ENCODE measurements at places on chromosomes 1 and 21.

DNA sequence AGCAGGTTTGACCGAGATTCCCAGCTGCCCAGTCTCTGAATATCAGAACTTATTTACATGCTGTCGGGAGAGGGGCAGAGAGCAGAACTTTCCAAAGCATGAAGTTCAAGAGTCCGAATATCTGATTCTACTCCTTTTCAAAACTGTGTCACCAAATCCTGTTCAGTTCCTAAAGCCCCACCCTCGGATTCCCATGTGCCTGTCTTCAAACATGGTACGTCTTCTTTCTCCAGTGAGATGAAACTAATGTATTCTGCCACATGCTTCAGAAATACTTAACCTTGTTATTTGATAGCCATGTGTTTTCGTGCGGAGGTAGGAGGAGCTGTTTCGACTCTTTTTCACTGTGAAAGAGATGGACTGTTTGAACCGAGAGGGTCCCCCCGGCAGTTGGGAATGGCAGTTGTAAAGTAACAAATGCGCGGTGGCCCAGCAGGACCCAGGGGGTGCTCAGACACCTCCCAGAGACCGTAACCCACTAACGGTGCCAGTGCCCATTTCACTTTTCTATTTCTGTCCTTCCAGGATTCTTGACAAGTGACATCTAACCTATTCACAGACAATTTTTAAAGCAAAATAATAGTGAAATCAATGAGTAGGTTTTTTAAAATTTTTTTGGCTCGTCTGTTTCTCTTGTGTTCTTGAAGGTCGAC, 67.2 kb downstream of the ZBTB18 start:
- peak; percentile 68 for DNase-seq

- DNase-seq = no peak
Observed at GRCh38 chr1:179929955-179930798, 24.4 kb upstream of the CEP350 start.

GRCh38 chr1:234862944-234863515, 253.1 kb upstream of the IRF2BP2 start:
- peak; percentile 92 for DNase-seq

DNA sequence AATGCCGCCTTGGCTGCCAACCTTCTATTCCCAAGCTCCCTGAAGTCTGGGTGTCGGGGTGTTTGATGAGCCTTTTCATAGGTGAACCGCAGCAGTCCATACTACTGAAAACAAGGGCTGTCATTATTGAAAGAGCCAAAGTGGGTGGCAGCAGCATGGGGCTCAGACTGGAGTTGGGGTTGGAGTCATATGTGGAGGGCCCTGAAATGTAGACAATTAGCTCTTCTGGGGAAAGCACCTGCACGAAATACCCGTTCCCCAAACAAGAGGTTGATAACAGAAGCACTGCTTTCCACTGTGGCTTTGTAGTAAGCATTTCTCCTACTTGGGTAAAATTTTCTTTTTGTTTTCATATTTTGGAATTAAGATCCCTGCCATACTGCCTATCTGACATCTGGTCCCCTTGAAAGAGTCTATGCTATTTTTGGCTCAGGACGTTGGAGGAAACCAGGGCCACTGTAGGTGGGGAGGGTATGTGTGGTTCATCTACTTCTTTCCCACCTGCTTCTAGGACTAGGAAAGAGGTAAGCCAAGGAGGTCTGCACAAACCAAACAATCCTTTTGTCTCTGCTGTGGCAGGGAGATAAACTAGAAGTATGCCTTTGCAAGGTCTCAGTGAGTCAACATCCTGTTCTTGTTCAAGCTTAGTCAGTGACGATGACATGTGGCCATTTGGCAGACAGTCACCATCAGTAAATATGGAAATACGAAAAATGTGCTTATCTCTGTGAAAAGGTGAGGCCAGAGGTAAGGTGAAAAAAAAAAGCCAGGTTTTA, 197.0 kb upstream of the UBE2U start:
- DNase-seq = peak; percentile 75

DNA sequence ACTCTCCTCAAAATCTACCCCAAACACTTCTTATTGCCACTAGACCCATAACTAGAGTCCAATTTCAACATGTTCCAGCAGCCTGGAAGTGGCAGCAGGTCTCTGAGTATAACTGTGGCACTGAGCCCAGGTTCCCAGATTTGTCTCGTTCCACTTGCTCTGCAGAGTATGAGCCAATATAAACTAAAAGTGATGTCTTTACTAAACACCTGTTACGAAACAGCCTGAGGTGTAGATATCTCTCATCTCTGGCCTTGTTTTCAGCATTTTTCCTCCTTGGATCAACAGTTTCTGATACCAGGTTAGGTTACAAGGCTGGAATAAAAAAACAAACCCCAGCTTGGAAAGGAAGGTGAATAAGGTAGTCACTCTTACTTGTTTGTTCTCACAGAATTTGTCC, 25.2 kb upstream of the PRDX6 start:
- DNase-seq = peak; percentile 83

DNA sequence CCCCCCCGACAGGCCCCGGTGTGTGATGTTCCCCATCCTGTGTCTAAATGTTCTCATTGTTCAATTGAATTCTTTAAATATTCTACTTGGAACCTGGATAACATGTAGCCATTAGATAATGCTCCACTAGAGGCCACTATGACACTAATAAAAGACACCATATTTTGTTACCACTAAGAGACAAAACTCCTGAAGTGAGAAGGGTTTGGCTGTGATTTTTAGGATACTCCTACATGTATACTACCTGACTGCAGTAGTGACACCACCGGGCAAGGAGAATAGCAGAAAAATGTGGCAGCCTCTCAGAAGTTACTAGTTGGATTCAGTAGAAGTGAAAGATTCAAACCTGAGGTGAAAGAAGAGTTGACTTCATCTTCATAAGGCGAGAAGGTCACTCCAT, 36.0 kb downstream of the F5 start:
- peak; percentile 68 for DNase-seq

DNA sequence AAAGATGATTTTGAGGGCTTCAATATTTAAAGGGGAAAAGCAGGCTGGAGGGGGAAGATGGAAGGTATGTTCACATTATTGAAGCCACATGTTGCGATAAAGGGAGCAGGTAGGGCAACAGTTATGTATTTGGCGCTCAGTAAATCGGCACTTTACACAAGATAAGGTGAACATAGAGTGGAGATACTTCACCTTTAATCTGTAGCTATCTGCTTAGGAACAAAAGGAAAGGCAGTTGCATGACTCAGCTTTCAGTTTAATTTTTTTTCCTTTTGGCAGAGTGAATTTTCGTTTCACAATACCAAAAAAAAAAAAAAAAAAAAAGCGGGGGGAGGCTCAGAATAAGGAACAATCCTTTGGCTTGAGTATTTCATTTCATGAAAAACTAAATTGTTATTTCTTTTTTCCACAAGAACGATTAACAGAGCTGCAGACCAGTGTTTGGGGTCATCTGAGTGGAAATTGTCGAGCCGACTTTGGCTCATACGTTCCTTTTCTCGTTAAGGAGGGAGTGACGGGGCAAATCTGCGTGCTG, 1.1 kb upstream of the COQ8A start:
- peak; percentile 66 for DNase-seq

DNA sequence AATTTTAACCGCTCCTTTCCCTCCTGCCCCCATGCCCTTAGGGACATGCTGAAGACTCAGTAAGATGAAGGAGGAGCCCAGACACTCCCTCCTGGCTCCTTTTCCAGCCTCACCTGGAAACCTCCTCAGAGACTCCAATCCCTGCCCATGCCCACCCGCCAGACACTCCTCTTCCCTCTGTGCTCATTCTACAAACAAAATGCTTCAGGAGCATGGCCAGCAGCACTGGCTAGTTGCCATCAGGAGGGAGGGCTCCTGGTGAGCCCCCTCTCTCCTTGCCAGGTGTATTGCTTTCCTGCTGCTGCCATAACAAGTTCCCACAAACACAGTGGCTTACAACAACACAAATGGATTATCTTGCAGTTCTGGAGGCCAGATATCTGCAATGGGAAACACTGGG, 126.1 kb downstream of the PSMG1 start:
- no peak for DNase-seq

DNA sequence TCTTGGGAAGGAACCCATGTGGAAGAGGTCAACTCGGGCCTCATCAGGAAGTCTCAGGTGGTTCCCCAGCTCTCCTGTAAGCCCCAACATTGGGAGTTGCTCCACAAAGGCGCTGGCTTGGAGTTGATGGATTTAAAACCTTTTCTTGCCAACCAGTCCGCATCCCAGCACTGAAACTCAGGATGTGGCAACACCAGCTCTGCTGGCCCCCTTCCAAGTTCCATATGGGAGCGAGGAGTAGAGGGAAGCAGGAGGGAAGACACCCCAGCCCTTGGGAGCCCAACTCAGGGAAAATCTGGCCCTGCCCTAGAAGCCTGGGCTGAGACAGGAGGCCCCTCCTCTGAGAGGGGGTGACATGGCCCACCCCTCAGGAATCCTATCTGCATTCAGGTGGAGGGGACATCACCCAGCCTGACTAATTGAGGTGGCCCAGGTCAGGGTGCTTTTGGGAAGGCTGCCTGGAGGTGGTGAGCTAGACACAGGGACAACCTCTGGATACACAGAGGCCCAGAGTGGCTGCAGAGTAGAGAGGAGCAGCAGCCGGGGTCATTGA, 33.1 kb upstream of the DMBX1 start:
- no peak for DNase-seq

GRCh38 chr1:245118806-245119205, 36.0 kb upstream of the KIF26B start:
- peak; percentile 9 for DNase-seq

DNA sequence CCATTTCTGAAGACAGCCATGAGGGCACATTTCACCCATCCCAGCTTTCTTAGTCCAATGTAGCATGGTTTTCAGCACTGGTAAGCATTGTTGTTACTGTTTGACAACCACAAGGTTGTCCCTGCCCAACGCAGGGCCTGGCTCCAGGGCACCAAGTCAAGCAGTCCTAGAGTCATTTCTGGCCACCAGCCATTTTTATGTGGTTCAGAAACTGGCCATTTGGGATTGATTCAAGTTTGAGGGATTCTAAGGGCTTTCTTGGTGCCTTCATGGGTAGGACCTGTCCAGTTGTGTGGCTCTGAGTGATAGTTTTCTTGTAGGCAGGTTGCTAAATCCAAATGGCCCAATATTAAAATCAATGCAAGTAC, 535.4 kb upstream of the USP24 start:
- no peak for DNase-seq

DNA sequence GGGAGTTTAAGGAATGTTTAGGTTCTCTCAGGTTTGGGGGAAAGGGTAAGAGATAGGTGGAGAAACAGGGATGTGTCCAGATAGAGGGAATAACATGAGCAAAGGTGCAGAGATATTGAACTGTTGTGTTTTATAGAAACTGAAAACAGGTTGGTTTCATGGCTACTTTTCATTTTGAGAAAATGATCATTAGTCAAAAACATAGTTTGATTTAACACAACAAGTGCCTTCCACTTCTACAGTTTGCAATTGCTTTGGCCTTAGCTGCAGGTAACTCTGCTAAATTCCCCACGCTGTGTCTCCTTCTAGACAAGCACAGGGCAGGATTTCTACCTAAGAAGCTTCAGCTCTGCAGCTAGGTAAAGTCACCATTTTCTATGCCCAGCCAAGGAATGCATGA, 124.9 kb downstream of the RGS2 start:
- no peak for DNase-seq

- no peak for DNase-seq
Observed at GRCh38 chr1:53377438-53377841, 49.6 kb upstream of the LRP8 start.

DNA sequence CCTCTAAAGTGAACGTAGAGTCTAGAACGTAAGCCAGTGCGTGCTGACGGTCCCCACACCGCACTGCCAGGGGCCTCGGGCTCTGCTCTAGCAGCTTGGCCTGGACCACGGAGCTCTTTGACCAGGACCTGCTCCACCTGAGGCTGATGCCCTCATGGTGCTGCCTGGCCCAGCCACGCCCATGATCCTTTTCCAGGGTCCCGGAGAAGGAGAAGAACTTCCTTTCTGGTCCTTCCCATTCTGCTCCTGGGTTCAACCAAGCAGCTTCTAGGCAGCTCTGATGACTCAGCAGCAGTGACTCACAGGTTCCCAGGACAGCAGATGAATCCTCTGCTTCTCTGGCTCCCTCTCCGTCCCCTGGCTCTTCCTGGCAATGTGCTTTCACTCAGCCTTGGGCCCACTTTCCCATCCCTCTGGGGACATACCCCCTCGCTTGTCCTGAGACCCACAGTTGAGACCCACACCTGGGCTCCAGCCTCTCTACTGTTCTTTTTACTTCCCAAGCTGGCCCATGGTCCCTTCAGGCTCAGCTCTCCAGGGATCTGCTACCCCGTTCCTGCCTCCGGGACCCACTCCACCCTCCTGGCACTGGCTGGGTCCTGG, 246.3 kb upstream of the RAB4A start:
- DNase-seq = peak; percentile 84

DNA sequence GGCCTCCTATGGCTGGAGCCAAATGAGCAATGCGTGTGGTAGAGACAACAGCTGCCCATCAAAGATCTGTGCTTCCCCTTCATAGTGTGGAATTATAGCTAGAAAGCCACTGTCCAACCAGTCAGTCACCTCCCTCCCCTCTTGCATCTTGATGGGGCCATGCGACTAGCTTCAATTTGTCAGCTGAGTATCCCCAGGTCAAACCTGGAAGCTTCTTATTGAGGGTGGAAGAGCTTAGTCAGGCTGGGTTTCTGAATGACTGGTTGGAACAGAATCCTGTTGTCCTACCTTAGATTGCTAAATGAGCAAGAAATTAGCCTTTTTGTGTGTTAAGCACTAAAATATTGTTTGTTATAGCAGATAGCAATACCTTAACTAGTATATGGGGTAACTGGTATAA, 625.4 kb downstream of the PTPRC start:
- no peak for DNase-seq

DNA sequence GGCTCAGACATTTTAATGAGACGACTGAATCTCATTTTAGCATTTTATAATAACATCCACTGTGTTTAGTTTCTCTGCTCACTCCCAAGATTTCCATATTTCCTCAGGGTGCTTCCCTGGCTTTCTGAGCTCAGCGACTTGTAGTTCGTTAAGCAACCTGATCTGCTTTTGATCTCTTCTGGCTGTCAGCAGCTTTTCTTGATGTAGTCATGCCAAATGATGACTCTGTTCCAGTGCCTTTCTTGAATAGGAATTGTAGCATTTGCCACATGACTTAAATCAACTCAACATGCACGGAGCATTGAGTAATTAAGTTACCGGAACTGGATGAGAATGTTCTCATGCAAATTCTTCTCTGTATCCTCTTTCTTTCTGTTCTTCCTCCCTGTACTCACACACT, 246.1 kb downstream of the FMN2 start:
- peak; percentile 62 for DNase-seq

- no peak for DNase-seq
Observed at GRCh38 chr1:20229171-20229570, 42.9 kb upstream of the PLA2G2C start.

DNA sequence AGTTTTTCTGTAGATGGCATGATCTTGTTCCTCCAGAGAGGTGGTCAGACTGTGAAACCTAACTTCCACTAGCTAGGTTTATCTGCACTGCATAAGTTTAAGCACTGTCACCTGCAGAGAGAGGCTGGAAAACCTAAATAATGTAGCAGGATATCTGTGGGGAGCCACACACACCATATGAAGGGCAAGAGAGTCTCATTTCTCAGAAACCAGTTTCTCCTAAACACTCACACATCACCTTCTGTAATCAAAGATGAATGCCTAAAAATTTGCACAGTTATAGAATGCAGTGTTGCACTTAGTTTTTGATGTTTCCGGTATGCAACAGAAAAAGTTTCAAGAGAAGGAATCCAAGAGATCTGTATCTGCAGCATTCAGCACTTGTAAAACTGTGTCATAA, 654.6 kb downstream of the ADGRL2 start:
- no peak for DNase-seq

GRCh38 chr1:64881281-64881680, 85.1 kb downstream of the JAK1 start:
- peak; percentile 49 for DNase-seq
